Activated naive CD4-positive, alpha-beta T cell treated with anti-CD3 and anti-CD28 coated beads for 36 hours (primary cell): ENCODE measurements at places on chromosomes 1 and 21. TPM values are rescaled to one million over a fixed set of nuclear protein-coding genes. Genes with fewer than 3 reads are reported as not detected.

GRCh38 chr1:224860488-224861338 lies 68.8 kb upstream of the DNAH14 start:
- DNase-seq: no peak

DNA sequence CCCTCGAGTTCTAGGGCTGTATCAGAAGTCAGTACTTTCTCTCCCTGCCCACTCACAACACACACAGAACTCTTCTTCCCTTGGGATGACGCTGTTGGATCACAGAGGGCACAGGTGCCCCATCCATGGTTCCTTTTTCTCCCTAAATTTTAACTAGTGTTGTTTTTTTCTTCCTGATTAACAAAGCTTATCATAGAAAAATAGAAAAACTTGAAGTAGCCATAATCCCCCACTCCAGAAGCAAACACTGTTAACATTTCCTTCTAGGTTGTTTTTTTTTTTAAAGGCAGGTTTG lies 27.5 kb downstream of the NAV1 start:
- no peak for DNase-seq

GRCh38 chr1:182770232-182770631 lies 19.3 kb upstream of the NPL start:
- no peak for DNase-seq

- no peak for DNase-seq
Observed at GRCh38 chr1:16119504-16119903, 36.4 kb downstream of the EPHA2 start.

GRCh38 chr1:170594066-170594626 lies 62.2 kb downstream of the GORAB start:
- DNase-seq: no peak

PROX1 gene
- total RNA-seq: 0.12 TPM

DNA sequence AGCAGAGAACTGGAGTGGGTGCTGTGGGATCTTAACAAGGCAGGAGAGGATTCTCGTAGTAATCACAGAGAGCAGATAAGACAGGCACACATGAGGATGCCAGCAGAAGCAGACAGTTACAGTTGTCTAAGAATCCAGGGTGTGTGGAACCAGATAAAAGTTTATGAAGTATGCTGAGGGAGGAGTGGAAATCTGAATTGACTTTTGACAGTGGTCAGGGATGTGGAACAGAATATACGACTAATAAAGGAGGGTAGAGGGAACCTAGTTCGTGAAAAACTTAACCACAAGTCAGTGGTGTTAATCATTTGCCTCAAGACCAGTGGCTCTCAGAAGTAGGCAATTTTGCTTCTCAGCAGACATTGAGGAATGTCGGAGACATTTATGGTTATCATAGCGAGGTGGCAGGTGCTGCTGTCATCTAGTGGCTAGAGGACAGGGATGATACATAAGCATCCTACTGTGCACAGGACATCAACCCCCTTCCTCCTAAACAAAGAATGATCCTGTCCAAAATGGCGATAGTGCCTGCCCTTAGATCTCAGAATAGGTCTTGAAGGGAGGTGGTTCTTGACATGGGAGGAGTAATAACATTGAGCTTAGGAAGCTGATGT lies 3.0 kb downstream of the LRRC8D start:
- DNase-seq: no peak

GRCh38 chr1:214362188-214362882 lies 81.4 kb downstream of the SMYD2 start:
- no peak for DNase-seq

DNA sequence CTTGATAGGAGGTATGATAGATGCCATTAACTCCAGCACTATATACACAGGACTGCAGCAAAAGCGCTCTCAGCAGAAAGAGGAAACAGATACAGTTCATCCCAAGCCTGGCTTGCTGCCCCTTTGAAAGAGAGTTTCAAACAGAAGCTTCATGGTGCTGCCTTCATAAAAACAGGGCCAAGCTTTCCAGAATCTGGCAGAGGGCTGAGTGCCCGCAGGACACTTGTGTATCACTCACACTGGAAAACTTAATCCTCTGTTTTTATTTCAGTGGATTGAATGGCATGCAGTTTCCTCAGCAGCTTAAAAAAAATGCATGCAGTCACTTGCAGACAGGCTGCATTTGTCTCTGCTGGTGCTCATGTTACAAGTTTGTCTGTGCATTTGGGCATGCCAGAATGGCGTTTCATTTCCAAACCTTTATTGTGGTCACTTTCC lies 40.4 kb downstream of the KCNJ15 start:
- DNase-seq: no peak

RNF186 gene
- not detected for total RNA-seq

DNA sequence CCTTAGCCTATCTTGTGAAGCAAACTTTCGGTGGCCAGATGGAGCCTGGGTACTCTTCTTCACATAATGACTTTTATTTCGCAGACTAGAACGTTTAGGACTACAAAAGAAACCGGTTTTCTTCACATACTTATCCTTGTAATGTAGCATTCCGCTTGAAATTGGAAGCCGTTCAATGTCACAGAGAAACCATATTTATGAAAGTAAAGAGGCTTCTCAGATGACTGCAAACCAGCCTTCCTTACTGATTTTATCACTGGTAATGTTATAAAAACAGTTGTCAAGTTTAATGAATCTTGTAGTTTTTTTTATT lies 94.1 kb downstream of the PPIAL4G start:
- no peak for DNase-seq

DNA sequence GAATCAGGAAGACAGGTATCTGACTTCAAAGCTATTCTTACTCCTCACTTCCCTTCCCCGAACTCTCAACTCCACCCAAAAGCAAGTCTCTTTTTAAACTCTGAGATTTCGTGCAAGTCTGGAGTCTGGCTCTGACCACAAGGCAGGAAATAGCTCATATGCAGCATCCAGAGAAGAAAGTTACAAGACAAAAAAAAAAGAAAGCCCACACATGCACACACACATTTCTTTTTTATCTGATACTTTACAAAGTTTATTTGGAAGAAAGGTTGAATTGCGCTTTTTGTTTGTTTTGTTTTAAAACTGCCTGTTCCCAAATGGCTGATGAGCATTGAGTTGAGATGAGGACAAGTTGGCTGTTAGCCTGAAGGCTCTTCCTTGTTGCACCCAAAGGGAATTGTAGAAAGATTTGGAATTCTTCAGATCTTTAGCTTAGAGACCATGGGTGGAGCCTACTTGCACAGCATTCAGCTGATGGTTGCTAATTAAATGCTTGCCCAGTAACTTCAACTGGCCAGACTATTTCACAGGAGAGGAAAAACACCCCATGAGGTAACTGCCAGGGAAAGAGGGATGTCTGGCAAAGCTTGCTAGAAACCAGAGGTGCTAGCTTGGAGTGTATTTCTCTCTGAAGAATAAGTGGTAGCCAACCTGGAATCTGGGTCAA lies 490.3 kb downstream of the TTLL7 start:
- DNase-seq: peak; percentile 68

AKNAD1 gene
- not detected for total RNA-seq

GRCh38 chr1:114037962-114038816 lies 58.9 kb downstream of the OLFML3 start:
- no peak for DNase-seq

ZNF683 gene
- not detected for total RNA-seq

LCE3D gene
- total RNA-seq: not detected

- no peak for DNase-seq
Observed at GRCh38 chr21:15992171-15992570, 262.4 kb downstream of the USP25 start.

DNA sequence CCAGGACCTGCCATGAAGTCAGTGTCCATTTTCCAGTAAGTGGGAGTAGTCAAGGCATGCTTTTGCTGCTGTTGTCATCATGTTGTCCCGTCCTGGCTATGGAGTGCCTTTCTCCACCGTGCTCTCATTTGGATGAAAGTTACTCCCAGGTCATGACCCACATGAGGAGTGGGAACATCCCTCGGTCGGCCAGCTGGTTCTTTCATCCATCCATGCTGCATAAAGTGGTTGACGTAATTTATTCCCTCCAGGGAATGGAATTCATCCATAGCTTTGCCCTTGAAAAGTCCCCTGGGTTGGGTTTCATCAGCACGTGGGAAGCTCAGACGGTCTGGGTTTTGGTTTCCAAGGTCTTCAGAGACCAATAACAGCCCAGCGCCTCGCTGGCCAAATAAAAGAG lies 11.6 kb downstream of the PLA2G2A start:
- no peak for DNase-seq

ABCG1 gene
- total RNA-seq: 27.8 TPM

DNA sequence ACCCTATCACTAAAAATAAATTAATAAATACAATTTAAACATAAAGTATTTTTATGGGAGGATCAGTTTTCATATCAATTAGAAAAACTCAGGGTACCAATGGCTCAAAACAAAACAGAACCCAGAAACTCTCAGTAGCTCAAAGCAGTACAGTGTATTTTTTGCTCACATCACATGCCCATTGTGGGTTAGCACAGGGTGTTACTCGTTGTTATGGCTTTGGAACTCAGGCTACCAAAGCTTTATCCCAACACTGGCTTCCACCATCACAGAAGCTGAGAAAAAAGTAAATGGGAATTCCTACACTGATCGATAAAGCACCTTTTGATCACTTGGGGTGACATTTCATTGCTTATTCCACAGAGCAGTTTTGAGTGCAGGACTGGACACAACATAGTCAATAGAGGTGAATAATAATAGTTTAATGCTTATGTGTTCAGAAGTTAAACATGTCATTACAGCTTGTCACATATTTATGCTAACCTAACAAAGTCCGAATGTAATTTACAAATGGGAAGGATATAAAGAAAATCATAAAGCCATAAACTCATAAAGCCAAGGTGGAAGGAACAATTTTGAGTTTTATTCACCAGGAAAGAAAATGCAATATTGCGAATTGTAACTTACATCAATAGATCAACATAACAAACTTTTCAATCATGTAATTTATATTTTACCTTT lies 484.5 kb upstream of the TMPRSS15 start:
- DNase-seq: no peak

SPATA17 gene
- not detected for total RNA-seq

DNA sequence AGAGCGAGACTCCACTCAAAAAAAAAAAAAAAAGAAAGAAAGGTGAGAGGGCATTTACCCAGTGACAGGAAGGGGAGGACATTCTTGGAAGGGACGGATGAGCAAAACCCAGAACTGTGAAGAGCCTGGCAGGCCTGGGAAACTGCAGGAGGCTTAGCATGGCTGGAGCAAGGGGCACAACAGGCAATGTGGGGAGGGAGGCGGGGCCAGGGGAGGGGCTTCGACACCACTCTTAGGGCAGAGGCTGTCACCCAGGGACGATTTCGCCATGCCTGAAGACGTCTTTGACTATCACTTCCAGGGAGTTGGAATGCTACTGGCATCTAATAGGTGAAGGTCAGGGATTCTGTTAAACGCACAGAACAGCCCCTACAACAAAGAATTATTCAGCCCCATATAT lies 184.0 kb downstream of the HUNK start:
- DNase-seq: no peak

DNA sequence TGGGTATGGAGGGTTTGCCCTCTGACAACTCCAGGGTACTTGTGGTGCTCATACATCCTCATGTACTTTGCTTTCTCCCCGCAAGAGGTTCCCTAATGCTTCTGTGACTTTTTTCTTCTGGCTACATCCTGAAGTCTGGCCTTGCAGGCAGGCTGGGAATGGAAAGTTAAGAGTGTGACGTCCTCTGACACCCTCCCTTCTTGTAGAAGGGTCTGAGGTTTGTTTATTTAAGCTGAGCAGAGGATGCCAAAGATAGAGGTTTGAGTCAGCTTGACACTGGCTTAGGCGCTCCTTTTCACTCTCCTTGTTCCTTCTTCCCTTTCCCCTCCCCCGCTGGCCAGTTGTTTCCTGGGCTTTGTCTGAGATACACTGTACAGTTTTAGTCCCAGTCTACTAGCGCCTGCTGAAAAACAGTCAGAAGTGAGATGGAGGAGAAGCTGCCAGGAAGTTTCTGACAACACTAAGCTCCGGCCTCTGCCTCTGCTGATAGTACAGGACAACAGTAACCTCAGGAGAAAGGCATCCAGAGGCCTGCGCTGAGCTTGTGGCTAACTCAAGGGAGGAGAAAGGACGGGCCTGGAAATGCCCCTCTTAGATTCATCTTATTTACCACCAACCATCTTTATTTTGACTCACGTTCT lies at the start of gene MACF1:
MACF1 (plus strand) TSS at position 255 of the 641 bp plus-strand sequence; CDS start at position 583, 328 bp downstream.
- DNase-seq: peak; percentile 76

WDR64 gene
- not detected for total RNA-seq

- no peak for DNase-seq
Observed at GRCh38 chr1:20356850-20357459, 66.3 kb downstream of the VWA5B1 start.

CLCNKB gene
- not detected for total RNA-seq

ALG6 gene
- total RNA-seq: 11.0 TPM

GRCh38 chr1:230210981-230211336 lies 143.9 kb downstream of the GALNT2 start:
- no peak for DNase-seq
